ENCODE measurements at places on chromosomes 2 and 18. TPM values are rescaled to one million over a fixed set of nuclear protein-coding genes. Genes with fewer than 3 reads are reported as not detected.

Gene VIT
- total RNA-seq: 0.78 TPM

- no peak for DNase-seq
These were observed 143.9 kb upstream of the CREB1 start for GRCh38 chr2:207385903-207386302.

DNA sequence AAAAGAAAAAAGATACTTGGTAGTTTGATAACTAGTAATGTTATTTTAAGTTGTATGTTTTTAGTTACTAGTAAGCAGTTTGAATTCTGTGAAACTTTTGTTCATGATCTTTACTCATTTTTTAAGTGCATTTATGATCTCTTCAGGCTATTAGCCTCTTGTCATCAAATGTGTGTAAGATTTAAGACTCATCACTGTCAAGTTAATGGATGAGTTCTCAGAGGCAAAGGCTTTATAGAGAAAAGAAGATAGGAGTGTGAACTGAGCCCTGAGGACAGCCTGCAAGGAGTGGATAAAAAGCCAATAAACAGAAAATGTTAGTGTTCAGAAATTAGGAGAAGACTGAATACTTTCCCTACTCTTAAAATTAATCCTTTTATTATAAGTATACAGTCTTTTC is 13.5 kb downstream of the NDUFV2 start:
- no peak for DNase-seq

- DNase-seq: no peak
These were observed 105.5 kb downstream of the CAPN13 start for GRCh38 chr2:30701782-30702181.

Gene KHK
- 3.3 TPM for total RNA-seq

Gene UGT1A5
- not detected for total RNA-seq

DNA sequence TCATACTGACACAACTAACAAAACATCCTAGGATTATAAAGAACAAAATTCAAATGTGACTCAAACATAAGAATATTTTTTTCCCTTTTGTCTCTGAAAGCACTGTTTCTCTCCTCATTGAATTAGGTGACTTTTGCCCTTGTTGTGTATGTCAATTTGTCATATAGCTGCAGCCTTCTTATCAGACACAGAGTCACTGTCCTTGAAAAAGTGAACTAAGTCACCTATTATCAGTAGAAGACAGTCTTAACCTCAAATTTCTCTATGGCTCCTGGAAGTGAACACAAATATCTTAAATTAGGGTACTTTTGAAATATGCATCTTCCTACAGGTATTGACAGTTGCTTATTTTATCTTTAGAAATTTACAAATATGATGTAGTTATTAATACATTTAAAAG is 360.6 kb downstream of the NBAS start:
- no peak for DNase-seq
